Putamen (tissue), 1 donor: ENCODE measurements at places on chromosomes 11 and 22.

- DNase-seq = no peak
These were observed 9.9 kb downstream of the LSP1 start for GRCh38 chr11:1862588-1863351.

DNA sequence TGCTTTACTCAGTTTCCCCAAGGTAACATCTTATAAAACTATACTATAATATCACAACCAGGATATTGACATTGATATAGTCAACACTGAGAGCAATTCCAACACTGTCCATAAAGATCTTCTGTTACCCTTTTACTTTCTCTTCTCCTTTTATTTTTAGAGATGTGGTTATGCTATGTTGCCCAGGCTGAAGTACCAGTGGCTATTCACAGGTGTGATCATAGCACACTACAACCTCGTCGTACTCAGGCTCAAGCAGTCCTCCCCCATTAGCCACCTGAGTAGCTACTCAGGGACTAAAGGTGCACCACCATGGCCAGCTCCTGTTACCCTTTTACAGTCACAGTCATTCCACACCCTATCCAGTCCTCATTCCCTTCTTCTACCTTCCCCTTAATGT lies 119.7 kb downstream of the CWF19L2 start:
- no peak for DNase-seq

GRCh38 chr11:79076526-79077115 lies 364.2 kb downstream of the TENM4 start:
- no peak for DNase-seq

- no peak for DNase-seq
These were observed 870 bp upstream of the CTTN start for GRCh38 chr11:70397336-70397982.

- DNase-seq = no peak
These were observed 134.3 kb downstream of the BUD13 start for GRCh38 chr11:116638463-116638862.

DNA sequence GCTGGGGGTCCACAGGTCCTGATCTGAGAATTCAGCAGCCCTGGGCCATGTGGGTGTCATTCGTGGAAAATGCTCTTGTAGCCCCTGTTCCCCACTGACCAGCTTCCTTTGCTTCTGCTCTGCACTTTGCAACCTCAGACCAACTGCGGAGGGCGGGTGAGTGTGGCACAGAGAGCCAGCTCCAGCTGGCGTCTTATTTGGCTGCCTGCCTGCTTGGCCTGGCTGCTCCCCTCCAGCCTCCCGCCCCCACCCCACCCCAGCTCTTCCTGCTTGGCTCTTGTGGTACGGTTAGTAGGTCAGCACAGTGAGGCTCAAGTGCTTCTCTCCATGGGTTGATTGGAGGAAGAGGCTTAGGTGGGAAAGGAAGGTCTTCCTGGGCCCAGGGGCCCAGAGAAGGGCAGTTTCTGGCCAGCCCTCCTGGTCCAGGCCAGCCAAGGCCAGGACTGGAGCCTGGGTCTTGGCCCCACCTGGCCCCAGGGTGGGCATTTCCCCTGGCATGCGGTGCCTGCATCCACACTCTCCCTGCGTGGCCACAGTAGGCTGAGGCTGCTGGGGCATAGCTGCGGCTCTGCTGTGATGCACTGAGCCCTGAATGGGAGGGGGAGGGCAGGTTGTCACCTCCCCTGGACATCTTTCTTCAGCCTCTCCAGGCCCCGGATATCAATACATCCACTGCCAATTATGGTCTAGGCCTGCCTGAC lies 26.5 kb downstream of the MYO7A start:
- peak; percentile 73 for DNase-seq

DNA sequence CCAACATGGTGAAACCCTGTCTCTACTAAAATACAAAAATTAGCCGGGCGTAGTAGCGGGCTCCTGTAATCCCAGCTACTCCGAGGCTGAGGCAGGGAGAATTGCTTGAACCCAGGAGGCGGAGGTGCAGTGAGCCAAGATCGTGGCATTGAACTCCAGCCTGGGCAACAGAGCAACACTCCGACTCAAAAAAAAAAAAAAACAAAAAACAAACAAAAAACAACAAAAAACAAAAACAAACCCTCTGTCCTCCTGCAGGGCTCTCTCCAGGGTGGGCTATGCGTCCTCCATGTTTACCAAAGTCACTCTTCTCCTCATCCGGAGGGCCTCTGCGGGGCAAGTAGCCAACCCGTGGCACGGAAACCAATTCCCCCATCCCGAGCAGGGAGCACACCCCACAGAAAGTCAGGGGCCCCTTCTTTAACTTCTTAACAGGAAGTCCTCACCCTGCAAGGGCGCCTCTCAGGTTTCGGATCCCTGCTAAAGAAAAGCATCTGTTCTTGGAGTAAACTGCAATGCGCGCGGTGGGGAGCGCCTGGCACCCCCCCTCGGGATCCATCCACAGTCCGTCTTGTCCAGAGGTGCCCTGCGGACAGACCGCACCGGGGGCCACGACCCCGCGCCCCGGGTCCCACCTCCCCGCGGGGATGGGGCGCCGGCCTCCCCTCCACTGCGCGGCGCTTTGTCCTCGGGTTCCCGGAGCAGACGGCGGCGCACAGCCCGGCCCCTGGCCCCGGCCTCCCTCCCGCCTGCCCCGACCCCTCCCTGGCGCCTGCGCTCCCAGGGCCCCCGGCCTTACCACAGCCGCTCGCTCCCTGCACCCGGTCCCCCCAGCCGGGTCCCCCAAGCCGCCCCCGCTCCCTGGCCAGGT lies 712 bp downstream of the CERK start:
- peak; percentile 28 for DNase-seq

- DNase-seq = no peak
These were observed 14.5 kb upstream of the GAB2 start for GRCh38 chr11:78432058-78432515.

DNA sequence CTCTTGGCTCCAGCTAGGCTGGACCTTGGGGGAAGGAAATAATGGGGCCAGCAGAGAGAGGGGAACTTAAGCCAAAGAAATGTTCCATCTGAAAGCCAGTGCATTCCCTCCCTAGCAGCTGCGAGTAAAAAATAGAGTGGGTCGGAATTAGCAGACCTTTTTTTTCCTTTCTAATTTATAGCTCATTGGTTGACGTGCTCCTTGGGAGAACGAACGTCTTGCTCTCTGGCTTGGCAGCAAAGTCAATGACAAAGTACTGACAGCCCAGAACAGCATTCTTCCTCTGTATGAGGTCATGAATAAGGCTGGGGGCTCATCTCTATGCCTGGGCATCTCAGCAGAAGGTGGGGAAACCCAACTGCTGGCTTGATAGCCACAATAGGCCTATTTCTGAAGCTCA lies 65.0 kb downstream of the SEZ6L start:
- DNase-seq = no peak

DNA sequence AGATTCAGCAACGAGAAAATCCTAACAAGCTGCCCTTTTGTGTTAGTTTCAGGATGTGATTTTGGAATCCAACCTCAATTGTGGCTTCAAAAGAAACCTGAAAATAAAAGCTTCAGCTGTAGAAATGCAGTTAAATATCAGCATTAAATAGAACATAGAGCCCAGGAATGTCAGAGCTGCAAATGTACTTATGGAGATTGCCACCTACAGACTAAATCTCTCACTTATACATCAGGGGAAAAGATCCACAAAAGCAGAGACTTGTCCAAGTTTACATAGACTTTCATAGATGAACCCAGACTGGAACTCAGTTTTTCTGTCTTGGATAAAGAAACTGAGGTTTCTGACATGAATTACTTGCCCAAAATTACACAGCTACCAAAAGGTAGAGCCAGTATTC lies 446.6 kb downstream of the DLG2 start:
- no peak for DNase-seq

GRCh38 chr11:96465512-96465911 lies 75.7 kb downstream of the JRKL start:
- DNase-seq = no peak

- DNase-seq = no peak
These were observed 7.0 kb upstream of the POLA2 start for GRCh38 chr11:65254724-65255123.

DNA sequence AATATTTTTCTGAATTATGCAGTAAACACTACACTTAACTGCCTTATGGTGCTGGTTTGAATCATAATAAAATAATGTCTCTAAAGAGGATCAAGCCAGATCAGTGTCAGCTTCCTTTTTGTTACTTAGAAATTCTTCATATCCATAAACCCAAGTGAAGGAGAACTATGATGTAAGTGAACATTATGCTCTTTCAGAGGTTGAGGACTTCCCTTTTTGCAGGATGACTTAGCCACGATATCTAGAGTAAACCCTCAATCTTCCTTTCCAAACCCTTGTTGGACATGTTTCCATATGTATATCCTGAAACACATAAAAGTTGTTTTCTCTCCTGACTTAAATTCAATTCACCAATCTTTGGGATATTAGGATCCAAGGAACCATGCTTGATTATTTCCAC lies 19.1 kb downstream of the OR8D1 start:
- DNase-seq = no peak

DNA sequence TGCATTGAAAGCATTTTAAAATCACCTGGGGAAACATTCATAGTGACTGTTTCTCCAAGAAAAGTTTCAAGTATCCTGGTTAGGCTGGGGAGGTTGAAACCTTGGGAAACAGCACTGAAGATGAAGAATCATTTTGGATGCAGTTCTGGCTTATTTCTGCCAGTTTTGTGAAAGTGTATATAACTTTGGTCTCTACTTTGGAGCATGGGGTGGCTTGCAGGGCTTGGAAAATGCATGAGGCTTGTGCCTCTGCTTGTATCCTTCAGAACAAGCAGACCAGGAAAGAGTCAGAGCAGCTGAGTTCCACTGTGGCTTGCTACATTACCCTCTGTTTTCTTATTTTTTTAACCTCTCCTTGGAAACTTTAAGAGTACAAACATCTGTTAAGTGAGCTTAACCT lies 19.5 kb downstream of the SLC5A12 start:
- no peak for DNase-seq

DNA sequence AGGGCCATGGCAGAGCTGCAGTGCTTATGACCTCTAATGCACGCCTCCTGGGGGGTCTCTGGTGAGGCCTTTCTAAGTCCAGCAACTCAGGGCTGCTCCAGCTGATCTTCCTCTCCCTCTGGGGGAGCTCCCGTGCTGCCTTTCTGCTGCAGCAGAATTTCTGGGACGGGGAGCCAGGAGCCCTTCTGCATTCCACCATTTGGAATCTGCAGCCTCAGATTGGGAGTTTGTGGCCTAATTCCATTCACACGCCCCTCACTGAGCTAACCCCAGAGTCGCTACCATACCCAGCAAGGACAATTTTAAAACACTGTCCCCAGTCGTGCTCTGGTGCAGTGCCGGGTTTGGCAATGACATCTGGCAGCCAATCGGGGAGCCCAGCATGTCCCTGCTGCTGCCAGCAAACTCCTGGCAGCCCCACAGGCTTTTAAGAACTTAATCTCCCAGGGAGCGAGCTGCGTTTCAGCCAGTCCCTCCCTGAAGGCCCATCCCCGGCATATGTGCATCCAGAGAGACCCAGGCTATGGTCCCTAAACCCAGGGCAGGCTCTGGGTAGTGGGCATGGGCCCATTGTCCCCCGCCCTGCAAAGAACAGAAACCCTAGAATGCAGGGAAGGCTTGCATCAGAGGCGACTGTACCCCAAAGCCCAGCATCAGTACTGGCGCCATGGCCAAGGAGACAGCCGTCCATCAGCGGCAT lies 4.7 kb downstream of the SHANK2 start:
- DNase-seq = peak; percentile 8

DNA sequence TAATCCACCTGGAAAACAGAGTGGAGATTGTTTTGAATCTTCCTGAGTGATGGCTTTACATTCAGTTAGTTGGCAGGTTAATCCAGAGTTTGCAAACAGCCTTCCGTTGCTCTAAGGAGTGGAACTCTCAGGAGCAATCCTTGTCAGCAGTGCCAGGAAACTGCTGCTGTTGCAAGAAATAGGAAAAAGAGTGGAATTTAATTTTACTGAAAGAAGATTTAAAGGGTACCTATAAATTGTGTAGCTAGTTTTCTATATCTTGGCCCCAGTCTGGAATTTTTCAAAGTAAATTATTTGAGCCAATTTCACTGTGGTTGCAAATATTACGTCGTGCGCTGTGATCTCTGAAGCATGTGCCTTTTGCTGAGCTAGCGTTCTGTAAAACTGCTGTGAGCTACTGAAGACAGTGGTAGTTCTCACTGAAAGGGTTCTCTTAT lies 55.5 kb upstream of the SLC5A12 start:
- DNase-seq = no peak

DNA sequence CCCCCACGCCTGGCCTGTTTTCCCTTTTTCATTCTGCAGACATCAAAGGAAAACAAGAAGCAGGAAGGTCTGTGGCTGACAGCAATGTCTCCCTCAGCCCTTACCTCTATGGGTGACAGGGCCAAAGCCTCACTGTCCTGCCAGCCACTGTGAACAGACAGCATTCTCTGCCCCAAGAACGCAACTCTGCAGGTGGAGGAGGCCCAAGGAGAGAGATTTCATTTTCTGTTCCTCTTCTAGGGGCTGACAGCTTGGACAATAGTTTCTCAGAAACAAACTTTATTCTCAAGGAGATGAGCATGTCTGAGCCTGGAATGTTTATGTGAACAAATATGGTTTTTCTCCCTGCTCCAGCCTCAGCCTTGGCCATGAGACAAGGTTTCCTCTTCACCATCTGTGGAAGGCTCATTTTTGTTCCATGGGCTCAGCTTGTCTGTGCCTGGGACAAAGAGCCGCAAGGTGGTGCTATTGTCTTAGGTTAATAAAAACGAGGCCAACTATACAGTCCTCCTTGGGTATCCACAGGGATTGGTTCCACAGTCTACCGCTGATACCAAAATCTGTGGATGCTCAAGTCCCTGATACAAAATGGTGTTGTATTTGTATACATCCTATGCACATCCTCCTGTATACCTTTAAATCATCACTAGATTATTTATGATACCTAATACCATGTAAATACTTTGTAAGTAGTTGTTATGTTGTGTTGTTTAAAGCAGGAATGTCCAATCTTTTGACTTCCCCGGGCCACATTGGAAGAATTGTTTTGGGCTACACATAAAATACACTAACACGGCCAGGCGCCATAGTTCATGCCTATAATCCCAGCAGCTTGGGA lies 5.8 kb downstream of the PIWIL3 start:
- DNase-seq = peak; percentile 25

DNA sequence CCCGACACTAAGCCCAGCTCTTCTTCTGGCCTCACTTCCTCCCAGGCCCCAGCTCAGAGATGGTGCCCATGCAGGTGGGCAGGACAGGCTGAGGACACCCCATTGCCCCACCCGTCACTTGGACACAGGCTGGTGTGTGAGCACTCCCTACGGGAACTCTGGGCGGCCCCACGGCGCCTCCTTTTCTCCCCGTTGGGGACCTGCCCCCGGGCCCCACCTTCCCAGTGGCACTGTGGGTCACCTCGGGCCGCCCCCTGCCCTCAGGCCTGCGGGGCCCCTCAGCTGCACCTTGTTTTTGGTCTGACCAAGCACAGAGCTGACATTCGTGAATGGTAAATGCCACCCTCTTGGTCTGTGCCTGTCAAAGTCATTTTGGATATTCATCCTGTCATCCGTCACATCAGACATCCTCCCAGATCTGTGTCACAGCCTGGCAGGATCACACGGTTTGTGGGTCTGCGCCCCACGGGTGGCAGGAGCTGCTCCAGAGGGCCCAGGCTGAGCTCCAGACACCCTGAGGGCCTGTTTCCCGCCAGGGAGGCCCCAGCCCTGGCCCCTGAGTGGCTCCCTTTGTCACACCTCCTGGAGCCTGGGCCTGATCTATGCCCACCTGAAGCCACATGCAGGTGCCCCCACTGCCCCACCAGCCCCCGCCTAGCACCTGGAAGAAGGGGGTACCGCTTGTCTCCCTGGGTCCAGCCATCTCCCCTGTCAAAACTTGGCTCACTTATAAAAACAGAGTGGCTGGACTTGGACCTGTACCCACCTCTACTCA lies 1188.5 kb downstream of the BRD1 start:
- no peak for DNase-seq
